Nephron progenitor cell (in vitro differentiated cells): ENCODE measurements at places on chromosomes 4 and X.

- no peak for DNase-seq
Measured at GRCh38 chrX:77967631-77968030, 1.8 kb downstream of the PGAM4 start.

GRCh38 chr4:17780501-17781299 lies 721 bp downstream of the FAM184B start:
- no peak for DNase-seq

DNA sequence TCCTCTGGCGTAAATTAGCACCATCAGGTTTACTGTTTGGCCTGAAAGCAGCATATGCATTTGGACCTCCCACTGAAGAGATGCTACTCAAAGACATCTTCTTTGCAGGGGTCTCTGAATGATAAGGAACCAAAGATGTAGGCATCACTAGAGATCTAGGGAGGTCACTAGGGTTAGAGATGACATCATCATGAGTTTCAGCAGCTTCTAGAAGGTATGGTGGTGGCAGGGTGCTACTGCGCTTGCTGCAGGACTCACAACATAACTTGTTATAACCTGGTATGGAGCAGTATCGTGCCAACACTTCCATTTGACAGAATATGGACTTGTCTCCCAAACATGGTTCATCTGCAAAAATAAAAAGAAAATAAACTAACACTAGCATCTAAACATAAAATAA lies 251.6 kb downstream of the NPFFR2 start:
- no peak for DNase-seq

- DNase-seq: no peak
Measured at GRCh38 chr4:36785973-36786372, 458.6 kb upstream of the NWD2 start.

DNA sequence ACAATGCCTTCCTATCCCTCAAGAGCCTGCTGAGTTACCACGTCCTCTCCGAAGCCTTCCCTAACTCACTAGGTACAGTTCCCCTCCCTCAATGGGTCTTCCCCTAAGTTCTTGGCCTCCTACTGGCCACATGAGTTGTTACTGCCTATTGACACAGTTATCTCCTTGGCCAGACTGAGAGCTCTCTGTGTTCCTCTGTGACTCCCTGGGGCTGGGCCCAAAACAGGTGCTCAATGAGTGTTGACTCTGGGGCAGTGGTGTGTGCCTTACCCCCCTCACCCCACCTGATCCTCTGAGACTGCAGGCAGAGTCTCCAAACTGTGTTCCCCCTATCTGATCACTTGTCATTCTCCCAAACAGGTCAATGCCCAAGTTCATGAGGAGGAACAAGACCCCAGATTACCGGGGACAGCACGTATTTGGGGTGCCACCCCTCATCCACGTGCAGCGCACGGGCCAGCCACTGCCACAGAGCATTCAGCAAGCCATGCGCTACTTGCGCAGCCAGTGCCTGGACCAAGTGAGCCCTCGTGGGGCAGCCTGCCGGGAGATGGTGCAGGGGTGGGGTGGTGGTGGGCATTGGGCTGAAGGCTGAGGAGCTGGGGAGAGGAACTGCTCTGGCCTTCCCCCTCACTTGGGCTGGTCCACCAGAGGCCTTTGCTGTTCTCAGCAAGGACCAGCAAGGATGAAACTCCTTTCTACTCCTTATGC lies 72.6 kb downstream of the STARD8 start:
- no peak for DNase-seq
